ENCODE measurements at places on chromosomes 4 and X.

DNA sequence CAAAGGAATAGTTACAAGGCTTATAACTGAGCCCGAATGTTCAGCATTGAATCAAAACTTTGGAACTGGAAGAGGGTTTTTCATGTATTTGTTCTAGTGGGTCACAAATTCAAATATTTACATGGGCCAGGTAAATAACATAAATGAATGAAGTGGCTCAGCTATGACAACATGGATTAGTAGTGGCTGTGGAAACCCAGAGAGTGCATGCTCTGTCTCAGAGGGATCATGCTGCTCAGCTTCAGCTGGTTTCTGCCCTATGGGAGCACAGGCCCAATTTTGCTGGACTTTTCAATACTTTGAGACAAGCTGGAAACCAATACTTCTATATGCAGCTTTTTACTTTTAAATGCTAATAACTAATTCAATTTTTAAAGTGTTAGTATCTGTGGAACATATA, 394.0 kb upstream of the TEX13C start:
- DNase-seq, result no peak

DNA sequence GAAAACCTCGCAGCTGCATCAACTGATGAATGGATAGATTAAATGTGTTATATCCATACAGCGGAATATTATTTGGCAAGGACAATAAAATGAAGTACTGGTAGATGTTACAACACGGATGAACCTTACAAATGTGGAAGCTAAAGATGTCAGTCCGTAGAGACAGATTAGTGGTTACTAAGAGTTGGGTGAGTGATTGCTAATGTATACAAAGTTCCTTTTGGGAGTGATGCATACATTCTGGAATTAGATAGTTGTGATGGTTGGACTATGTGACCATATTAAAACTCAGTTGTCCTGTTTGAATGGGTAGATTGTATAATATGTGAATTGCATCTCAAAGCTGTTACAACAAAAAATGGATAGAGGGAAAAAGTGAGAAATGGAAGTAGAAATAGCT, 2.8 kb downstream of the FIP1L1 start:
- no peak for DNase-seq

GRCh38 chrX:131830400-131831184, 192.5 kb upstream of the STK26 start:
- no peak for DNase-seq

- no peak for DNase-seq
Observed at GRCh38 chr4:30116401-30116800, 603.8 kb upstream of the PCDH7 start.

GRCh38 chr4:137521053-137521452, 11.2 kb downstream of the PCDH18 start:
- no peak for DNase-seq

- no peak for DNase-seq
Observed at GRCh38 chrX:40573763-40574162, 7.0 kb upstream of the ATP6AP2 start.

DNA sequence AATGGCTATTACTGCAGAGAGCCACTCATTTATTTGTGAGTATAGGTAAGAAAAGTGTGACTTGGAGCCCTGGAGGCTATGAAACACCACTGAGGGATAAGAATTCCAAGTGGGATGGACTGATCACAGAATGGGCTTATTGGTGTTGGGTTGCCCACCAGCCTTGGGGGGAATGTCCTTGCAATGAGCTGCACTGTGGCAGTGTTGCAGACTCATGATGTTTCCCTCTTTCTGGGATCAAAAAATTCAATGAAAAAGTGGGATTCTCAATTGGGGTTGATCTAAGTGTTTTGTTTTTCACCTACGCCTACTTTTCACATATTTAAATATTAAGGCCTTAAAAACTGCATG, 1024.5 kb upstream of the PCDH10 start:
- no peak for DNase-seq

DNA sequence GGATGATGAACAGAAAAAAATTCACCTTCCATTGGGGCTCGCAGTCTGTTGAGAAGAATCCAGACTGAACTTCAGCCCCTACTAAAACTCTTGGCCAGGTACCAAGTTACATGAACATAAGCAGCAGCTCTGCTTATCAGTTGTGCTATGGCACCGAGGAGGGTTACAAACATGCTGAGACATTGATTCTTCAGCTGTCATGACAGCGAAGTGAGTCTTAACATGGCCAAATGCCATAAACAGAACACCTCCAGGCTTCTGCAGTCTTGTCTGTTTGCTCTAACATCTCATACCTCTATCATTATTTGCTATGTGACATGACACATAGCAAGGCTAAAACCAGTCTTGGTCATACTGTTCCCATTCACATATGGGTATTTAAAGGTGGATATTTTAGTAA, 521.5 kb downstream of the GRID2 start:
- DNase-seq, result no peak

GRCh38 chr4:59759082-59759825, 1440.9 kb upstream of the ADGRL3 start:
- DNase-seq, result no peak

- no peak for DNase-seq
Observed at GRCh38 chrX:39477762-39478120, 620.0 kb downstream of the BCOR start.

GRCh38 chr4:98573791-98574190, 84.6 kb downstream of the TSPAN5 start:
- no peak for DNase-seq

DNA sequence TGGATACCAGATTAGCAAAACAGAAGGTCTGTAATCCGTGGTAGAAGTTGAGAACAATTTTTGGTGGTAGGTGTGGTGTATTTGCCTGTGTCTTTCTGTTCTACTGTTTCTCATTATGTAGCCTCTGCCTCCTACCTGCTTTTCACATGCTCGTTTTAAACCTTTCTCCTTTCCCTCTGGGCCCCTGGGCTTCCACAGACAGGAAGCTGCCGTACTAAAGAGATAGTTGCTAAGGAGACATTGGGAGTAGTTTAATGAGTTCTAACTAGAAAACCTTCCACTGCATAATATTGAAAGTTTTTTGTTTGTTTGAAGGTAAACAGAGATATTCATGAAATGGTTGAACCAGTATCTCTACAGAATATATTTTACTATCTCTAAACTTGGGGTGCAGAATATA, 107.8 kb downstream of the STOX2 start:
- no peak for DNase-seq

- DNase-seq, result no peak
Observed at GRCh38 chr4:75745161-75745560, 20.8 kb downstream of the USO1 start.

DNA sequence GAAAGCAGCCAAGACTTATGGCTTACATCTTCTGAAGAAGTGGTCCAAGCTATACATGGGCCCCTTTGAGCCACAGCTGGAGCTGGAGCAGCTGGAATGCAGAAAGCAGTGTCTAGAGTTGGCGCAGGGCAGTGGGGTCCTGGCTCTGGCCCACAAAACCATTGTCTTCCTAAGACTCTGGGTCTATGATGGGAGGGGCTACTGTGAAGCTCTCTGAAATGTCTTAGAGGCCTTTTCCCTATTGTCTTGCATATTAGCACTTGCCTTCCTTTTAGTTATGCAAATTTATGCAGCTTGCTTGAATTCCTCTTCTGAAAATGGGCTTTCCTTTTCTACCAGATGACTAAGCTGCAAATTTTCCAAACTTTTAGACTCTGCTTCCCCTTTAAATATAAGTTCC, 15.3 kb downstream of the NPY1R start:
- no peak for DNase-seq

DNA sequence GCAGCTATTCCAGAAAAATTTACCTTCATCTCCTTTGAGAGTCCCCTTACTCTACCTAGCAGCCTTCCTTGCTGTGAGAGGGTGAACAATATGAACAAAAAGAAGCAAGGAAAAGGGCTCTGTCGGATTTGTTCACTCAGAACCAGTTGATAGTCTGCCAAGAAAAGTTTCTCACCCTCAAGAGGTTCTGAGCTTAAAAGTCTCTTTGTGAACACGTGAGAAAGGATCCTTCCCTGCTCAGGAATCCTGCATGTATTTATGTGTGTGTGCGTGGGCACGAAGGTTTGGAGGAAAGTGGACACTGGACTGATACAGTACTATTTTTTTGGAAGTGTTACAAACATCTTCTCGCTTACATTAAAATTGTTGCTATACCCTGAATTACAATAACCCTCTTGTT, 178.6 kb upstream of the JADE1 start:
- no peak for DNase-seq
